Left colon (tissue), 2 donors: ENCODE measurements at places on chromosomes 12 and 14. TPM values are rescaled to one million over a fixed set of nuclear protein-coding genes. Genes with fewer than 3 reads are reported as not detected.

KRT83 gene
- not detected for total RNA-seq

KLRK1 gene
- 1.9 TPM for total RNA-seq

GRCh38 chr12:115191342-115191741, 507.4 kb upstream of the TBX3 start:
- DNase-seq = no peak

DNA sequence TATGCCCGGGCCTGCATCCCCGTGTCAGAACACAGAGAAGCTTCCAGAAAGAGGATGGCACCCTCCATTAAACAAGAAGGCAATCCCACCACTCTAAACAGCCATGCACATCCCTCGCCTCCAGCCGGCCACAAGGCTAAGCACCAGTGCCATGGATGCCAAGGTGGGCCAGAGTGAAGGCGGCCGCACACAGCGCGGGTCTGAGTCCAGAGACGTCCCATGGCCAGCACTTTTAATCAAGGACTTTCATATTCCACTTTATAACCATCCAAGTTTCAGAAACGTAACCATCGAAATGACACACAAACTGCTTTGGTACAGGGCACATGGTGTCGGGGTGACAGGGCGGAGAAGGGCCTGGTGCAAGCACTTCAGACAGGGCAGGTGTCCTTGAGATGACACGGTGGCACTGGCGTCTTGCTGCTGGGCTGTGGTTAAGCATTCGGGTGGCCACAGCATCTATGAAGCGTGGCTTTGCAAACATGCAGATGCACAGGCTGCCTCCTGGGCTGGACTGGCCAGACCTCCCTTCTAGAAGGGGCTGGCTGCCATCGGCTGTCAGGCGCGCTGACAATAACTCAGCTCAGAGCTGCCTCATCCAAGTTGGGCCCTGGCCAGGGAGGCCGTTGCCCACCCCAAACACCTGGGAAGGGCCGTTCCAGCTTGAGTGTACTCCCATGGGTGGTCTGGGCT, 117.2 kb downstream of the RFLNA start:
- no peak for DNase-seq

- no peak for DNase-seq
Measured at GRCh38 chr14:49970474-49971147, 77.7 kb downstream of the ARF6 start.

DNA sequence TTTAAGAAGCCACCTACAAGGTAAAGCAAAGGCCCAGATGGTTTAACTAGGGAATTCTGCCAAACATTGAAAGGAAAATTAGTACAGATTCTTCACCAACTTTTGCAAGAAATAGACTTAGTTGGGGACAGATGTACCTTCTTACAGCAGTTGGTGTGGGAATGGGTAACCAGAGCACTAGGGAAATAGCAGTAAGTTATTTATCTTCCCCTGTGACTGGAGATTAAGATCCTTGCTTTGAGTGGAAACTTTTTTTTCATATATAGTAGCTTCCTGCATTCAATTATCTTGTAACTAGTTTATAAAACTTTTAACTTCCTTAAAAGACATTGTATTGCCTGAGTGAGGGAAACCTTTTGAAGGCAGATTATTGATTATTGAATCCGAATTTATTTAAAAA, 44.2 kb downstream of the ARID2 start:
- DNase-seq = no peak

GRCh38 chr12:68158432-68158831, 1.1 kb downstream of the IFNG start:
- DNase-seq = no peak

DNA sequence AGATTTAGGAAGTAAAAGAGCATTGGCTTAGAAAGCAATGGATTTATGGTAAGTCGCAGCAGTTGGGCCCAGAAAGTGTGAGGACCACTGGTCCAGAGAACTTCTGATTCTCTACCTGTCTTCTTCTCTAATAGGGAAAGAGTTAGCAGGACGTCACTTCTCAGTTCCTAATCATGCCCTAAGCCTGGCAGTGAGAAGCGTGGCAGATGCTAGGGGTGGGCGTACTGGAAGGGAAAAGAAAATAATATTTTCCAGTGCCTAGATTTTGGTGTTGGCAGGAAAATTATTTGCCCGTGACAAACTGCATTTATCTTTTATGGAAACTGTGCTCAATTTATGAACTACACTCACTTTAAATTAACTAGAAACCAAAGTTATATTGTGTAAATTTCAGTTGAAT, 212.3 kb downstream of the PPFIA2 start:
- no peak for DNase-seq

GRCh38 chr12:1619587-1619986, 9.4 kb upstream of the WNT5B start:
- DNase-seq = no peak

DNA sequence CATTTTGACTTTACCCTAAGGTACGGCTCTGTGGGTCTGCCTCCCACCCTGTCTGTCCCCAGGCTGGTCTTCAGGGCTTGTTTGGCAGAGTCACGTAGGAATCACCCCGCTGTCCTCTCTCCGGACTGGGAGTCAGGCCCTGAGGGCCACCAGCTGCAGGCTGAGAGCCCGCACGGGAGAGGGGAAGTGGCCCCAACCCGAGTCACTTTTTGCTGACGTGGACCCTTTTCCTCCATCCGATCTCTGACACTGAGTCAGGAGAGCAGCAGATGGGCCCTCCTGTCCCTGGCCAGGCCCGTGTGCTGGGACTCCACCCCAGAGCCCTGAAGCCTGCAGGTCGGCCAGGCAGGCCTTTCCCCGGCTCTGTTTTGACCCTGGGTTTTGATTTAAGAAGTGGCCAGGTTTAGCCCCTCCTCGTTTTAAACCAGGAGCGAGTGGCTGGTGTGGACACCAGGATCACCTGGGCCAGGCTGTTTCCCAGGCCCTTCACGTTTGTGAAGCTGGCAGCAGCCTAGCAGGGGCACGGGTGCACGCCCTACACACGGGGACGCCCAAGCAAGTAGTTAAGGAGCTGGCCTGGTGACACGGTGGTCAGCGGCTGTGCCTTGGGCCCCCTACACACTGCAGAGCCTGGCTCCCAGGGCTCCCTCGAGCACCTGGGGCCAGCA, 12.5 kb upstream of the TEX22 start:
- no peak for DNase-seq

- no peak for DNase-seq
Measured at GRCh38 chr14:105283028-105283427, 17.8 kb downstream of the BRF1 start.

- DNase-seq = no peak
Measured at GRCh38 chr12:127431594-127431993, 835.4 kb upstream of the TMEM132C start.

GRCh38 chr14:99548255-99548654, 55.8 kb downstream of the CCDC85C start:
- no peak for DNase-seq

DNA sequence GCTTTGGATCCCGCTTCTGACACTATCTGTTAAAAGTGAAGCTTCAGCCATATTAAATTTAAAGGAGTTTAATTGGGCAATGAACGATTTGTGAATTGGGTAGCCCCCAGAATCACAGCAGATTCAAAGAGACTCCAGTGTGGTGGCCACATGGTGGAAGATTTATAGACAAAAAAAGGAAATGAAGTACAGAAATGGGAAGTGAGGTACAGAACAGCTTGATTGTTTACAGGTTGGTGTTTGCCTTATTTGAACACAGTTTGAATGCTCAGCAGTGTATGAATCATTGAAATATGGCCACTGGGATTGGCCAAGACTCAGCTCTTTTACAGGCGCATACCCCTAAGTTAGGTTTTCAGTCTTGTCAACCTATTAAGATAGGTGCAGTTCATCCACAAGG, 21.9 kb downstream of the CCDC91 start:
- DNase-seq = no peak

GRCh38 chr12:106311139-106311538, 8.6 kb downstream of the TCP11L2 start:
- DNase-seq = no peak

GRCh38 chr12:9214534-9214933, 6.3 kb upstream of the PZP start:
- DNase-seq = no peak

DNA sequence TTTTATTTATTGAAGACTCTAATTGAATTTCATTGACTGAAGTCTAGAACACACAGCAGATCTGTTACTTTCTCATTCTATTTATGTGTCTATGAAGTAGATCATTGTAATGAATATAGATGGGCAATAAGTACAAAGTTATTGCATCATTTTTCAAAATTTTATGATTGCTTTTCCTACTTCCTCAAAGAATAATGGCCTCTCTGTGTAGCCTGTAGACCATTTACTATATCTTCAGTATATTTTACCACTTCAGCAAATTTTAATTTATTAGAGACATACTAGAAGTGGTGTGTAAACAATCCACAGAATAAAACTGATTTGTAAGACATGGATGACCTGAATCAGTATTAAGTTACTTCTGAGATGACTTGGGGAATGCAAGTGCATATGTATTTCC, 291.7 kb upstream of the FAR2 start:
- DNase-seq = no peak

- DNase-seq = no peak
Measured at GRCh38 chr12:108523365-108523764, 8.3 kb downstream of the FICD start.

DNA sequence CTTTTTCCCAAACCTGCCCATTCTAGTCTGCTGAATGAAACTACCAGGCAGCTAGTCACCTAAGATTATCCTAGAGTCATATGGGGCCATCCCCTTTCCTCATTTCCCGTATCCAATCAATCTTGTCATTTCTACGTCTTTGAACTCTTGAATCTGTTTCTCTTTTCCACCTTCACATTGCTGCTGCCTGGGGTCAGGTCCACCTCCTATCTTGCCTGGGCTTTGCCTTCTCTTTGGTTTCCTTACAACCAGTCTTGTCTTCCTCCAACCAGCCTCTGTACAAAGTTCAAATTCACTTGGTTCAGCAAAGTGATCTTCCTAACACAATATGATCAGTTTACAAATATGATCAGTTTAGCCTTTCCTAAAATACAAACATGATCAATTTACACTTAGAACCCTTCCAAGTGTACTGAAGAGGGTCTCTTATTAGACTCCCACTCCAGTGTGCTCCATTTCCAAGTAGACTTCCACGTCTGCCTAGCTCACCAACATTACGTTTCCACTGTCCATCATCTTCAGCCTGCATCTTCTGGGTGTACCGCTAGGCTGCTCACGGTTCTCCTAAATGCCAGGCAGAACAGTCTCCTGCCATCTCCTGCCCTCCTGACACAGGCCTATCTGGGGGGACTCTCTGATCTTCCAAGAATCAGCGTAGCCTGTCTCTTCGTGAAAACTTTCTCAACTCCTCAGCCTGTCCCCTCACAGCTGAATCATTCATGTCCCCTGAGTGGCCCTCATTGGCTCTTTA, 4.1 kb upstream of the ACVR1B start:
- no peak for DNase-seq

DNA sequence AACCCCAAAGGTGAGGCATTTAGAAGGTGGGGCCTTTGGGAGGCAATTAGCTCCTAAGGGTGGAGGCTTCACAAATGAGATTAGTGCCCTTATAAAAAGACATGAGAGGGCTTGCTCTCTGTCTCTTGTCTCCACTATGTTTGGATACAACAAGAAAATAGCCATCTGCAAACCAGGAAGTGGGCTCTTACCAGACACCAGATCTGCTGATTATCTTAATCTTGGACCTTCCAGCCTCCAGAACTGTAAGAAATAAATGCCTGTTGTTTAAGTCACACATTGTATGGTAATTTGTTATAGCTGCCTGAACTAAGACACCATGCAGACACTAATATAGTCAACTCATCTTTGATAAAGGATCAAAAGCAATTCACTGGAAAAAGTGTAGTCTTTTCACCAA, 34.4 kb downstream of the TMEM116 start:
- no peak for DNase-seq
